Temporal lobe (tissue), 4 donors: ENCODE measurements at places on chromosomes 12 and 14. TPM values are rescaled to one million over a fixed set of nuclear protein-coding genes. Genes with fewer than 3 reads are reported as not detected.

OVCH1 gene
- 0.25 TPM for total RNA-seq

REM2 gene
- total RNA-seq: 2.0 TPM

TMEM116 gene
- total RNA-seq: 12.5 TPM

GARIN6 gene
- not detected for total RNA-seq

IL22 gene
- not detected for total RNA-seq

C14orf119 gene
- 12.8 TPM for total RNA-seq

KRT74 gene
- not detected for total RNA-seq

MYH6 gene
- not detected for total RNA-seq

TOX4 gene
- total RNA-seq: 22.4 TPM

IRAK3 gene
- 5.4 TPM for total RNA-seq

LRR1 gene
- 3.0 TPM for total RNA-seq

ZCRB1 gene
- 13.3 TPM for total RNA-seq

CSRP2 gene
- total RNA-seq: 359 TPM

SLC7A8 gene
- total RNA-seq: 5.7 TPM

CEBPE gene
- not detected for total RNA-seq

NRIP2 gene
- 0.25 TPM for total RNA-seq

CLEC12A gene
- total RNA-seq: 0.25 TPM

SIX6 gene
- total RNA-seq: not detected

TEX52 gene
- not detected for total RNA-seq

CYP46A1 gene
- total RNA-seq: 6.1 TPM

ANKS1B gene
- total RNA-seq: 242 TPM

HOXC10 gene
- not detected for total RNA-seq

GLIPR1L1 gene
- total RNA-seq: not detected

ESR2 gene
- 0.98 TPM for total RNA-seq

MRPL52 gene
- 19.9 TPM for total RNA-seq

TTC8 gene
- total RNA-seq: 8.6 TPM

WSB2 gene
- 215 TPM for total RNA-seq

NELL2 gene
- total RNA-seq: 1,352 TPM

TRAFD1 gene
- 42.0 TPM for total RNA-seq

C14orf39 gene
- total RNA-seq: under 0.01 TPM

DAO gene
- not detected for total RNA-seq

KRT78 gene
- not detected for total RNA-seq

MDGA2 gene
- total RNA-seq: 51.1 TPM

ITGB7 gene
- 0.25 TPM for total RNA-seq

NPFF gene
- not detected for total RNA-seq

BHLHE41 gene
- total RNA-seq: 0.74 TPM

FAM186B gene
- not detected for total RNA-seq
